OCI-LY7 (cell line): ENCODE measurements at places on chromosomes 5 and 9.
A peak's percentile ranks its signal among the peaks of the same experiment; 100 is the strongest.

DNA sequence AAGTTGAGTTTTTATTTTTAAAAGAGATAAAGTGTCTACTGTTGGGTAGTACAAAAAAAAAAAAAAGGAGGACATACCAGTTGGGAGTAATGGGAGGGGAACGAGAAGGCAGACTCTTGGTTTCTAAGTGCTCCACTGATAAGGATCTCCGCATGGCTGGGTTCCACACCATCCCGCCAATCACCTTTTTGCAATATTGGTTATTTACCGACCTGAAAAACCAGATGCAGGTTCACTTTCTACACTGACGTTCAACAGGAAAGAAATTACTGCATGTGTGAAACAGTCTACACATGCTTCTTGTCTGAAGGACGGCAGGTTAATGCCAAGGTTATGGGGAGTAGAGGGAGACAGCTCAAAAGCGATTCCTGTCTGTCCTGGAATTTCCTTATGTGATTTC is 75.5 kb downstream of the PTPN3 start:
- DNase-seq, result peak; percentile 45

DNA sequence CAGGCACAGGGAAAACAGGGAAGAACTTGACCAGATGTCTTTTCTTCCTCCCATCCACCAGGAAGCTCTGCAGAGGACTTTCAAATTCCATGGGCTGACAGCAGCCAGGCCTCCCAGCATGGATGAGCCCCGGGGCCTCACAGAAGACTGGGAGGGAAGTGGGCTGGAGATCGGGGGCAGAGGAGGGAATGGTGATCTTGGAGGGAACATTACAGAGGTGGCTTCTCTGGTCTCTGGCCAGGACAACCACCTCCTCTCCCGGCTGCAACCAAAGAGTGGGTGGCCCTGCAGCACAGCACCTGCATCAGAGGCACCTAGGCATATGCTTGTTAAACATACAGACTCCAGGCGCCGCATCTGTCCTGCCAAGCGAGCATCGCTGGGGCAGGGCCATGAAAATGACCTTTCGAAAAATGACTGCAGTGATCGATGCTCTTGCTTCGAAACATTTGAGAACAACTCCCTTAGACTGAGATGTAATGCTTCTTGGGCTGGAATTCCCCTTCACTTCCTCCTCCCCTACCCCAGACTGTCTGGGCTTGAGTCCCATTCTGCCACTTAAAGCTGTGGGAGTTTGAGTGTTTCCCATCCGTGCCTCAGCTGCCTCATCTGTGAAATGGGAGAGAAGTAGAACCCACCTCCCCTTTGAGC is 68.7 kb upstream of the UNC5A start:
- no peak for DNase-seq

GRCh38 chr5:167533814-167534795 is 757.3 kb upstream of the WWC1 start:
- no peak for DNase-seq

DNA sequence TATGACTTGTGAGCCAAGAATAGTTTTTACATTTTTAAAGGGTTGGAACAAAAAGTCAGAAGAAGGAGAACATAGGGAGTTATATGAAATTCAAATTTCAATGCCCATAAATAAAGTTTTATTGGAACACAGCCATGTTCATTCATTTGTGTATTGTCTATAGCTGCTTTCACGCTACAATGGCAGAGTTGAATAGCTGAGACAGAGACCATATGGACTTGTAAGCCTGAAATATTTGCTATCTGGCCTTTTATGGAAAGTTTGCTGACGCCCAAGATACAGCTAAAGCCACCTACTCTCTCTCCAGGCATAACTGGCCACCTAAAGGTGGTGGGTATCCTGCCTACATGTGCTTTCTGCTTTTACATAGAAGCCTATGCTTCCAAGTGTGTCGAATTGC is 10.9 kb downstream of the DAB2IP start:
- no peak for DNase-seq

DNA sequence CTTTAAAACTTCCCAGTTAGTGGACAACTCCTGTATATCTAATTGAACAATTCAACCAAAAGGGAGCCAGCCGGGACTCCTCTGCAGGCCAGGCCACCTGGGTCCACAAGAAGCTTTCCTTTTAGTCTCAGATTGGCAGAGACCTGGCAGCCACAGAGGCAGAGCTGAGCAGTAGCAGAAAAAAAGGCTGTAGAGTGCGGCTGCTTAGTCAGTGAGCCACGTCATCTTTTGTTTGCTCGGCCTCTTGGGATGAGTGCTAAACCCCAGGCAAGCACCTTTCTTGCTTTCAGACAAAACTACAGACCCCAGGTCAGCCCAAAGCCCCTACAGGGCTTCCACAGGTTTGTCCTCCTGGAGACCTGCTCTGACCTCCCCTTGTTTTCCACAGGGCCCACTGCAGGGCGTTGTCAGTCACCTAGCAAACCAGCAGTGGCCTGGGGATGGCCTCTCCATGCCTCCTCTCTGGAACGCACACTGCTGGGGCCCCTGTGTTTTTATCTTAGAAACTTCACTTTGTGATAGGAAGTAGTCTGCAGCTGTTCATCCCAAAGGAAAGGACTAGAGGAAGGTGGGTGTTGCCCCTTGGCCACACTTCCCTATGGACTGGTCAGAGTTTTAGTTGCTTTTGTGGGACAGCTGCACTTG is 49.9 kb downstream of the SHB start:
- DNase-seq, result no peak

GRCh38 chr5:176935017-176935416 is 35.9 kb upstream of the HK3 start:
- DNase-seq, result no peak

GRCh38 chr9:76342201-76342600 is 52.0 kb downstream of the RFK start:
- DNase-seq, result no peak

GRCh38 chr5:140481758-140482157 is 65.7 kb upstream of the EIF4EBP3 start:
- DNase-seq, result no peak

DNA sequence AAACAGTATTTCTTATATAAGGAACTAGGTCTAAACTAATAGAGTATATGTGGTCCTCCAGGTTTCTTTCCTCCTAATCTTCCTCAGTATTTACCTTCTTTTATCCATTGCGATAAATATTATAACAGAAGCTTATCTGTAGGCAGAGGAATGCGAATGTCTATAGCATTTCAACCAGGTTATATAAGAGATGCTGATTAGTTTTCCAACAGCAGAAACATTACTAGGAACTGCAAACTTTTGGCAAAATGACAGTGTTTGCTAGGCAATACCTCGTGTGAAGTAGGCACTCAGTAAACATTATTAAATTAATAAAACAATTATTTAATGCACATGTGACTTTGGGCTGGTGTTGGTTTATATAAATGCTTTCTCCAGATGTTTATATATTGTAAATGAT is 206.5 kb downstream of the GABRB2 start:
- no peak for DNase-seq

DNA sequence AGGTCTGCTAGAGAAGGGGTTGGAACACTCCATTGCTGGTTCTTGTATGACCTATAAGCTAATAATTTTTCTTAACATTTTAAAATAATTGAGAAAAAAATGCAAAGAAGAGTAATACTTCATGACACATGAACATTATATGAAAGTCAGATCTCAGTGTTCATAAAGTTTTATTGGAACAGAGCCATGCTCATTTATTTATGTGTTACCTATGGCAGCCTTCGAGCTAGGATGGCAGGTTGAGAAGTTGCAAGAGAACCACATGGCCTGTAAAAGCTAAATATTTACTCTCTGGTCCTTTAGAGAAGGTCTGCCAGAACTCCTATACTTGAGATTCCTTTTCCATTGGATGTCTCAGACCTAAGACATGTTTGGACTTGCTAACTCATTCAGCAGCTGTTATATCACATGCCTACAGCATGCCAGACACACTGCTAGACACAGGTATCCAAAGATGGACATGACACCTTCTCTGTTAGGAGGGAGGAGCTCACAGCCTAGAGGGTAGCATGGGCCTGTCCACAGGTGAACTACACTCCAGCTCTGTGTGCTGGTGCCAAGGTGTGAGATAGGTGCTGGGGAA is 304.3 kb downstream of the ARHGAP26 start:
- no peak for DNase-seq

GRCh38 chr9:35395706-35396101 is 94.2 kb upstream of the RUSC2 start:
- no peak for DNase-seq

- DNase-seq, result no peak
Measured at GRCh38 chr5:137902408-137903133, 13.3 kb downstream of the PKD2L2 start.
